ENCODE measurements at places on chromosomes 5 and 9.

DNA sequence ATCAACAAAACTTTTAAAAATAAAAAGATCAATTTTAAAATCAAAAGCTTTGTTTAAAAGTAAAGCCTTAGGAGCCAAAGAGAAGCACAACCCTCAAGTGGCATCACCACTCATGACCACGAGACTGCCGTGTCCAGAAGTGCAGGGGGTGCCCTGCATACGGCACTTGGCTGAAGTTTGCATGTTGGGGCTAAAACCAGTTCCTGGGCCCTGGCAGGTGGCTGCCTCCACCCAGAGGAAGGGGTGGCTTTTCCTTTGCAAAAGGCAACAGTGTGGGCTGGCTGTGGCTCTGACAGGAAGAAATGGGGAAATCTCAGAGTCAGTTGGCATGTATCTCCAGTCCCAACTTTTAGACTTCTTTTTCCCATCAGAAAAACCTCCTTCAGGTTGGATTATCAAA, 15.3 kb downstream of the TRMO start:
- peak; percentile 26 for DNase-seq

DNA sequence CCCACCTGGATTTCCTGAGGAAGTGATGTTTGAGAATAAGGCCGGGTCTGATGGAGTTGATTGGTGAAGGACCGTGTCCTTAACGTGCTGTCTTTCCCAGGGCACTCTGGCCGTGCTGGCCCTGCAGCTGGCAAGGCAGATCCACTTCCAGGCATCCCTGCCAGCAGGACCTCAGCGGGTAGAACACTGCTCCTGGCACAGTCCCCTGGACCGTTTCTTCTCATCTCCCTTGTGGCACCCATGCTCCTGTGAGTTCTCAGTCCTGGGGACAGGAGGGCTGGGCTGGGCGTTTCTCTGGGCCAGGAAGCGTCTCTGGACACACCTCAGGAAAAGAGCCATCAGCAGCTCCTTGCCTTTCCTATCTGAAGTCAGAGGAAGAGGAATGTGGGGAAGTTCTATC, 4.4 kb downstream of the DELE1 start:
- no peak for DNase-seq

- DNase-seq = no peak
Measured at GRCh38 chr5:89090037-89090436, 207.1 kb upstream of the MEF2C start.

DNA sequence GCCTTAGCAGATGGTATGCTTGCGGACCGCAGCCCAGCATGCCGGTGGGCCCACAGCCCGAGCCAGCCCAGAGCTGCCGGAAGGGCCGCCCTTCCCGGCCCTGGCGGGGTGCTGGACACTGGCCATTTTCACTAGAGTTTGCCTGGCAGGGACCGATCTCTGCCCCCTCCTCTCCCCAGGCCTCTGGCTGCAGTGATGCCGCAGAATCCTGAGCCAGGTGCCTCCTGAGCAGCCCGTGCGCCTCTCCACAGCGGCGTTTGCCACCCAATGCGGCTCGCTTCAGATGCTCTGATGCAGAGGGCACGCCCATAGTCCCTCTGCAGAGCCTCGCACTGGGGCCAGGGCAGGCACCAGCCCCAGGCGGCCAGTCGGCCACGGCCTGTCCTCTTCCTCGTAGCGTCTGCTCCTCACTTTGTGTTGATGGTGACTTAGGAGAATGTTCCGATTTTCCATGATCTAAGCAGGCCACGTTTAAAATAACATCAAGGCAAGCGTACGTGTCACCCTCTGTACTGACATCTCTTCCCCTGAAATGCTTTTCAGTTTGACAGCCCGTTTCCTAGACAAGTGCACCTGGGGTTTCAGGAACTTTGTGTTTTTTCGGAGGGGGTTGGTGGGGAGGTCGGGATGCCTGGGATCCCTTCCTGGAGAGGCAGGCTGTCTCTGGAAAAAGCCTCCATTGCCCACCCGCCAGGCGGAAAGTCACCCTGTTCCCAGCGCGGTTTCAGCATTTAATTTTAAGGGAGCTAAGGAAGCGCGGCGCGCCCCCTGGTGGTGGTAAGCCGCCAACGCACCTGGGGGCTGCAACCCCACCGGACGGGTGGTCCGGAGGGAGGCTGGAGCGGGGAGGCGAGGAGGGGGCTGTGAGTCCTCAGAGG, 29.8 kb upstream of the HMCN2 start:
- peak; percentile 66 for DNase-seq

DNA sequence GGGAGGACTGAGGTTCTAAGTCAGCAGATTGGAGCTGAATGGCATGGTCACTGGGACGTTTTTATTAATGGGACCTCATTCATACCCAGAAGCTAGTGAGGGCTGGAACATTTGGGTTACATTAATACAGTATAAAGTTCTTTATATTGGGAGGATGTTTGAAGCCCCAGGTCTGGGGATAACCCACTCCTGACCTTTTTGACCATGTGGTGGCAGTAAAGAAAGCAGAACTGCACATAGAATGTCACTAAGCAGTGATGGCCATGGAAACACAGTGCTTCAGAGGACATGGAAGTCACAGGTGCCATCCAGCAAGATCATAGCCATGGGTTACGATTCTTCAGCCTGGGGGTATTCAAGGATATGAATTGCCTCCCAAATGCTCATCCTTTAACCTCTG, 176.0 kb downstream of the ATP10B start:
- no peak for DNase-seq

DNA sequence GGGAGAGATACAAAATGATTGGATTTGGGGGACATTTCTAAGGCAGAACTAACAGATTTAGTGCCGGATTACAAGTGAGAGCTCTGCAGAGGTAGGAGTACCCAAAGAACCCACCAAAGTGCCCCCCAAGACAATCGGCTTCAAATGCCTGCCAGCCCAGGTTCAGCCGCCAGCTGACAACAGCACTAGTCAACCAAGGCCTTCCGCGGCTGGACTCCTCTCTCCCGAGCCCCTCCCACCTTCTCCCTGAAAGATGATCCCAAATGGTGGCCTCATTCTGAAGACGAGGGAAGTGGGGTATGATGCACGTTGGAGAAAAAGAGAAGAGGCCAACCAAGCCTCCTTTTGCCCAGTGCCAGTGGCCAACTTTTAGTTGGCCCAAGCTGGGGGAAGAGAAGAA, 210.4 kb upstream of the SLC30A5 start:
- no peak for DNase-seq

- DNase-seq = no peak
Measured at GRCh38 chr9:107847978-107848964, 358.7 kb upstream of the KLF4 start.

GRCh38 chr5:93153461-93153860, 427.6 kb downstream of the NR2F1-AS1 start:
- no peak for DNase-seq

DNA sequence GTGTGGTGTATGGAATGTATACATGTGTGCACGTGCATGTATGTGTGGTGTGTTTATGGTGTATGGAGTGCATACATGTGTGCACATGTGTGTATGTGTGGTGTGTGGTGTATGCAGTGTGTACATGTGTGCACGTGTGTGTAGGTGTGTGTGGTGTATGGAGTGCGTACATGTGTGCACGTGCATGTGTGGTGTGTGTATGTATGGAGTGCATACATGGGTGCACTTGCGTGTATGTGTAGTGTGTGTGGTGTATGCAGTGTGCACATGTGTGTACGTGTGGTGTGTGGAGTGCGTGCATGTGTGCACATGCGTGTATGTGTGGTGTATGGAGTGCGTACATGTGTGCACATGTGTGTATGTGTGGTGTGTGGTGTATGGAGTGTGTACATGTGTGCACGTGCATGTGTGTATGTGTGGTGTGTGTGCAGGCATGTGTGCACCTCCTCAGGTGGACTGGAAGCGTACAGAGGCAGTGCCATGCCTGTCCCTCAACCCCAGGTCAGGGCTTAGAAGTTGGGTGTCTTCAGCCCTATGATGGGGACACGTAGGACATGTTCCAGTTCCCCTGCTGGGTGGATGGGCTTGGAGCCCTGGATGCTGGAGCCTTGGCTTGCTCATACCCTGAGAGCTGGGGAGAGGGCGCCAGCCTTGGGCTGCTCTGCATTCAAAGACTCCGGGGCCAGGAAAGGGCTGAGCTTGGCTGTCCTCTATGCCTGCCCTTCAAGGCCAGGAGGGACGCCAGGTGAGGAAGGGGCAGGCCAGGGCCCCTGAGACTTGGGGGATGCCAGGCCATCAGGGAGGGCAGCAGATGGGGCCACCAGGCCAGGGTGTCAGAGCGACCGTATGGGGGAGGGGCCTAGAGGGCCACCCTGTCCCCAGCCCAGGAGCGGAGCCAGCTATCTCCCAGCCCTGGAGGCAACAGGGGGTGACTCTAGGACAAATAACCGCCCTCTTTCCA, 12.2 kb downstream of the MYMK start:
- no peak for DNase-seq

DNA sequence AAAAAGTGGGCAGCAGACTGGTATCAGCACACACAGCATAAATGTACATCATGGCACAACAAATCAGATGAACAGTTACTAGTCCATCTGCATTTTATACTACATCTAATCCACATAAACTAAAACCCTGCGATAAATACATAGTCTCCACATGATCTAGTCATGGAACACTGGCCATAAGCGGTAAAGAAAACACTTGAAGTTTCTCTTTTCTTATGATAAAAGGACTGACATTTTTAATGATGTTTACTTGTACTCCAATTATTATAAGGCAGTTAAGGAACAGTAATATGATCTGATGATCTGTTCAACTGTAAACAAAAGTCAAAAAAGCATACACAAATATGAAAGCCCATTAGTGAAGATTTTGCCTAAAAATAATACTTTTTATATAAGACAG, 112.5 kb downstream of the MPDZ start:
- no peak for DNase-seq

DNA sequence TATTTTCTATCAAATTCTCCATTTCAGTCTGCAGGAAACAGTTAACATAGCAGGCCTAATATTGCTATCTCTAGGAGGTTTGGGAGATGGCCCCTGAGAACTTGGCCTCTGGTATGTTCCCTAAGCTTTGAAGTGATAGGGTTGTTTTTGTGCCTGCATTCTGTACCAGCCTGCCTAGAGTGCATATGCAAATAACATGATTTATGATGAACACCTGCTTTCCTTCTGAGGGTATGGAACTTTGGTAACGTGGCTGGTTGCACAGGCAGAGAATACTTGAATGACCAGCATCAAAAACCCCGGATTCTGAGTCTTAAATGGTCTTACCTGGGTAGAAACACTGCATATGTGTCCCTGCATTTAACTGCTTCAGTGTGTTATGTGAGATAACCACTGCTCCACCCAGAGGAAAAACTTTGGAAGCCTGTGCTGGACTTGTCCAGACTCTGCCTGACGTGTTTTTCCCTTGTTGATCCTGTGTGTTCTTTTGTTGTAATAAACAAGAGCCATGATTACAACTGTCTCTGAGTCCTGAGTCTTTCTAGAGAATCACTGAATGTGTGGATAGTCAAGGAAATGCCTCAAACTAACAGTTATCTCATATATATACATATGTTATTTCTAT, 111.3 kb upstream of the ABCA1 start:
- no peak for DNase-seq

DNA sequence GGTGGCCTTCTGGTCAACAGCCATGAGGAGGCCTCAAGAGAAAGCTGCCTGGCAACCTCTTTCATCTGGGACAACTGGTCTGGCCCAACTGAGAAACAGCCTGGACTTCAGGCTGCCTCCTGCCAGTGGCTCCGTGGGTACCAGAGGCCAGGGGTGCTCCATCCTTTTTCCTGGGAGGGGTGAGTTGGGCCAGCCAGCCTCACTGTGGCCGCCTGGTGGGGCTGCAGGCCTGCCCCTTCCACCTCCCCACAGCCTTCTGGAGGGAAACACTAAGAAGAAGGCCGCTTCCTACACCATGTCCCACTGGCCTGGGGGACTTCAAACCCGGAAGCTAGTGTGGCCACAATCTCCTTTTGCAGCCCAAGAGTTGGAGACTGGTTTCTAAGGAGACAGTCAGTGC, 13.8 kb upstream of the NKD2 start:
- DNase-seq = no peak

- no peak for DNase-seq
Measured at GRCh38 chr5:74361406-74362358, 278.8 kb downstream of the ENC1 start.

DNA sequence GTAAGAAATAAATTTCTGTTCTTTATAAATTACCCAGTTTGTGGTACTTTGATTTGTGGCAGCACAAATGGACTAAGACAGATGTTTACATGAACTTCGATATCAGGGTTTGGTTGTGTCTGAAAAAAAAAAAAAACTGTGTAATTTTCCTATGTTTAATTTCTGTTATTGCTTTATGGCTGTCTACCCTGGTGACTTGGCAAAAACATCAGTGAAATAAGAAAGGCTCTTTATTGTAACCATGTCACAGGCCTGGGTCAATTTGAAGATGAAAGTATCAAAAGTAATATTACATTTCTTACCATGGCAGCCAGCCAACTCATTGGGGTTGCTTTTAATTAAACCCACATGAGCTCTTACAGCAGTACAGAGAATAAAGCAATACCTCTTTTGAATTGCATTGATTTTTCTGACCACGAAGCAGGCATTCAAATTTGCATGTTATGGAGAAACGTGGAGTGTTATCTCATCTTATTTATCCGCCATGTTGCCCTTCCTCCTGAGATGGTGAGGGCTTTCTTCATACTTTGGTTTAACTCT, 20.6 kb upstream of the SV2C start:
- no peak for DNase-seq

- no peak for DNase-seq
Measured at GRCh38 chr9:138071731-138072130, 194.1 kb downstream of the CACNA1B start.

DNA sequence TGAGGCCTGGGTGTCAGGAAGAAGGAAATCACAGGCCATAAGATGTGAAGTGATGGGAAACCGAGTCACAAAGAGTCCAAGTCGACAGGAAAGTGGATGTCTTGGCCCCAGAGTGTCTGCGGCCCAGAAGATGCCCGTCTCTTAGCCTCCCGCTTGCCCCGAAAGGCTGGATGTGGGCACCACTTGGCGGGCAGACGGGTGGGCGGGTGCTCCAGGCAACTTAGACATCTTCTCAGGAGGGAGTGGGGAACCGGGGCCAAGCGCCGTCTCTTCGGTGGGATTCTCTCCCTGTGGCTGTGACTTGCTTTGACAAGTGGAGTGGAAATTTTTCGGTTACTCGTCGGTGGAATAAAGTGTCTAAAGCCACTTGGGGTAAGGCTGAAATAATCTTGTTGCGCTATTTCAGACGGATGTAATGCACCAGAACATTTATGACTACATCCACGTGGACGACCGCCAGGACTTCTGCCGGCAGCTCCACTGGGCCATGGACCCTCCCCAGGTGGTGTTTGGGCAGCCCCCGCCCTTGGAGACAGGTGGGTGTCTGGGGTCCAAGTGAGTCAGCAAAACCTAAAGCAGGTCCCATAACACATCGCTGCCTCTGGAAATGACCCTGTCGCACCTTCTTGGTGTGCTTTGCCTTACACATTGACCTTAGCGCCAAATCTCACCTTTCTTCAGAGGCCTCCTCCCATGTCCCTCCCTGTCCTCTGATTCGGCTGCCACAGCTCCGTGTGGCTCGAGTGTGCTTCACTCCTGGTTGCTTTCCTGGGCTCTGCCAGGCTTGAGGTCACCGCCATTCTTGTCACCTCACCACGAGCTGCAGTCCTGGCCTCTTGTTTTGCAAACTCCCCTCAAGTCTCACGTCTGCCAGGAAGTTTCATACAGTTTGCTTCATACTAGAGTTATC, 20.4 kb upstream of the EXOC3 start:
- DNase-seq = no peak

Measured in activated CD4-positive, alpha-beta T cell treated with anti-CD3 and anti-CD28 coated beads, Interleukin-10, Interleukin-2, amounts not matched to agents 100 ng/mL and 50 ng/mL, durations not matched to agents 16 hours and 8 hours (primary cell).